AG04450 (cell line): ENCODE measurements at places on chromosomes 1 and 21. TPM values are rescaled to one million over a fixed set of nuclear protein-coding genes. Genes with fewer than 3 reads are reported as not detected.

GRCh38 chr1:15260418-15261154 is 13.6 kb downstream of the FHAD1 start:
- DNase-seq = no peak

- no peak for DNase-seq
Observed at GRCh38 chr1:246104927-246105326, 402.2 kb downstream of the SMYD3 start.

- peak; percentile 39 for DNase-seq
Observed at GRCh38 chr1:230744382-230744781, 2.8 kb upstream of the CAPN9 start.

DNA sequence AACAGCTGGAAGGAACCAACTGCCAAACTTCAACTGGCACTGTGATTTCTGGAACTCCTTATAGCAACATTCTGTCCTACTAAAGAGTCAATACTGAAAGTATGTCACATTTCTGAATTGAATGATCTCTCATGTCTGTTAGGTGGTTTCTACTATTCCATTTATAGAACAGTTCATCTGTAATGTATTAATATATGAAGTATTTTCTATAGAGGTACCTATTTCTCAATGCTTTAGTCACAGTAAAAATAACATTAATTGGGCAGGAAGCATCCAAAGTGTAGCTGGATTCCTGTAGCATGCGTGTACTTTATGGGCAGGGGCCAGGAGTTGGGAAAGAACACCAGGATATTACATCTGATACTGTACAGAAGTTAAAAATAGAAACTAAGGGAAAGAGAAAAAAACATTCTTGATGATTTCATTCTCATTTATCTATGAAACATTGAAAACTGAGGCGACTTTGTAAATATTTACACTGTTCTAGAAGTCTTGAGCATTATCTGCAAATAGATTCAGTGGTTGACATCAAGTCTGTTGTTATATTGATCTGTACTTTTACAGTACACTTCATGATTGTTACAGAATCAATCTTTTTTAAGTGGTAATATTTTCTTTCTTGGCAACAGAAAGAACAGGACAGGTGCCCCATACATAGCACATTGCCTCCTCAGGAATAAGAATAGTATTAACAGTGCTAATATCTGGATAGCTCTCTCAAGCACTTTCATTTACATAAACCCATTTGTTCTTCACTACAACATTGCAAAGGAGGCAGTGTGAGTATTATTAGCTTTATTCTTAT is 6.2 kb upstream of the ZNF281 start:
- peak; percentile 93 for DNase-seq

DNA sequence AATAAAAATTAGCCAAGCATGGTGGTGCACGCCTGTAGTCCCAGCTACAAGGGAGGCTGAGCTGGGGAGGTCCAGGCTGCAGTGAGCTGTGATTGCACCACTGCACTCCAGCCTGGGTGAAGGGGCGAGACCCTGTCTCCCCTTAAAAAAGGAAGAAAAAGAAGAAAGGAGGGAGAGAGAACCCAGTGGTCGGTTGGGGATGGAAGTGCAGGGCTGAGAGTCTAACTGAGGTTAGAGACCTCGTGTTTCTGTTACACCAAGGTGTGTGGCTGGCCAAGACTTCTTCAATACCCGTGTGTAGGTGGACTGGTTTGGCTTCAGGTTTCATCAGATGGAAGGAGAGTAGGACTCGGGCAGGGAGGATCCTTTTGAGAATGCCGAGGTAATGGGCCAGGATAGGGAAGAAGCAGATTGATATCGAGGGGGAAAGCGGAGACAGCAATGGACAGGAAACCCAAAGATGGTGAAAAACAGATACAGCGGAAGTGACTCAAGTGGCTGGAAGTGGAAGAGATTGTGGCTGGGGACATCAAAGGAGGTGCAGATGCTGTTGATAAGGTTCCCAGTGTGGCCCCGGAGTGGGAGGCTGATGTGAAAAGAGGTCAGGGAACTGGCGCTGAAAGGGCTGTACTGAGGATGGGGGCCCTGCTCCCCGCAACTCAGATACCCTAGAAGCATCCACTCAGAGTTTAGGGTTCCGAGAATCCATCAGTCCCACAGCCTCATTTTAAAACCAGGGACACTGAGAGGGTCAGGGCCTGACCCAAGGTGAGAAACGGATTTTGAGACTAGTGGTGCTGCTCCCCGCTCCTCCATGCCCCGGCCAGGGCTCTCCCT is 681 bp upstream of the UBXN10 start:
- DNase-seq = no peak

DNA sequence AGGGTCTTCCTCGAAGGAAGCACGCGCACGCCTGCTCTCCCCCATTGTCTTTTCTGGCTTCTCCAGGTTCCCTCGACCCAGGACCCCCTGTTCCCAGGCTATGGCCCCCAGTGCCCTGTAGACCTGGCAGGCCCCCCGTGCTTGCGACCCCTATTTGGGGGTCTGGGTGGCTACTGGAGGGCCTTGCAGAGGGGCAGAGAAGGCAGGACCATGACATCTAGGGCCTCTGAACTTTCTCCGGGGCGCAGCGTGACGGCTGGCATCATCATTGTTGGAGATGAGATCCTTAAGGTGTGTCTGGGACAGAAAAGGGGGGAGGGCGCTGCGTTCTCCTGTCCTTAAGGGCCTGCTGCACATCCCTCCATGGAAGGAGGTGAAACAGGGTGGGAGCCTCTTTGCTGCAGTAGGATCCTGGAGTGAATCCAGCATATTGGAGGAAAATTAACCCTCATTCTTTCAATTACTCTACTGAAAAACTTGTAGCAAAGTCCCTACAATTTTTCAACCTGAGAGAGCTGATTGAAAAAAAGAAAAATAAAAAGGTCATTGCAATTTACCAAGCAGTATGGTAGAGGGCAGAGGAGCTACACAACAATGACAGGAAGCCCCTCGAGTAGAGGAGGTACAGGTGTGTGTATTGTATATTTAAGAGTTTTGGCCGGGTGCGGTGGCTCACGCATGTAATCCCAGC is 777 bp downstream of the FLAD1 start:
- DNase-seq = no peak

GRCh38 chr21:45532826-45533360 is 9.3 kb downstream of the SLC19A1 start:
- no peak for DNase-seq

- DNase-seq = no peak
Observed at GRCh38 chr1:117237726-117238381, 27.1 kb upstream of the VTCN1 start.

NPR1 gene
- 0.02 TPM in 1 of 2 replicates, not detected in the other for polyA plus RNA-seq

VAV3 gene
- polyA plus RNA-seq = 0.02 TPM in 1 of 2 replicates, not detected in the other

DNA sequence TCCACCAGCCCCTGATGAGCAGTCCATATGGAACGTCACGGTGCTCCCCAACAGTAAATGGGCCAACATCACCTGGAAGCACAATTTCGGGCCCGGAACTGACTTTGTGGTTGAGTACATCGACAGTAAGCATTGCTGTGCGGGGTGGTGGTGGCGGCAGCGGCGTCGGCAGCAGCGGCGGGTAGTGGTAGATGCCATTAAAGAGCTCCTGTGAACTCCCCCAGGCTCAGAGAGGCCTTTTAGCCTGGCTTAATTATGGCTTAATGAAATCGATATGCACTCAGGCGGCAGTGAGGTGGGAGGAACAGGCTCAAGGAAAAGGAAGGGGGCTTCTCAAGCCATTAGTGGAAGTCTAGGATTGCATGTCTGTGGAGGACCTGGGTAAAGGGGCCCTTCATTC is 41.9 kb upstream of the CNTN2 start:
- no peak for DNase-seq

GRCh38 chr1:29783508-29784275 is 547.4 kb downstream of the PTPRU start:
- DNase-seq = no peak

SON gene
- 103 and 113 TPM in 2 replicates for polyA plus RNA-seq

GRCh38 chr1:71399594-71399993 is 318.8 kb upstream of the ZRANB2 start:
- no peak for DNase-seq

AMY2A gene
- polyA plus RNA-seq = not detected in 2 replicates

FCRL4 gene
- polyA plus RNA-seq = not detected in 2 replicates

S100A4 gene
- 20.0 and 20.7 TPM in 2 replicates for polyA plus RNA-seq

GRCh38 chr1:228108742-228109072 is 392 bp downstream of the MRPL55 start:
- DNase-seq = no peak

- DNase-seq = no peak
Observed at GRCh38 chr21:34724131-34724856, 55.5 kb downstream of the CLIC6 start.

DNA sequence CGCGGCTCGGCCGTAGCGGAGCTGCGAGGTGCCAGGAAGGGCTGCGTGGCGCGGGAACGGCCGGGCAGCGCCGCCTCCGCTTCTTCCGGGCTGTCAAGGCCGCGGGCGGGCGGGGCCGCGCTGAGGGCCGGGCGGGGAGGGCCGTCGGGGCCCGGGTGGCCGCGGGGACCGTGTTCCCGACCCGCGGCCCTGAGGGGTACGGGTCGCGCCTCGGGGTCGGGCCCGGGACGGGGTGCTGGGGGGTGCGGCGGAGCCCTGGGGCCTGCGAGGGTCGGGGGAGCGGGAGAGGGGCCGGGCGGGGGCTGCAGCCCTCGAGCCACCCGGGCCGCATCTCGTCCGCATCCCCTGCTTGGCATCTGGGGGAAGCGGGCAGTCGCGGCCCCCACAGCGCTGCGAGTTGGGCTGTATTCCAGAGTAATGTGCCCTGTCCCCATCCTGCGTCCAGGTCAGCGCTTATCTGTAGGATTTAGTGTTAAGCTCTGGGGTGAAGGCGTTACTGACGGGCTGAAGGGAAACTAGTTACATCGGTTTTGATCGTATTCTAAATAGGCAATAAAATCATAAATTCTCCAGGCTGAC is 379 bp downstream of the RER1 start:
- no peak for DNase-seq

- no peak for DNase-seq
Observed at GRCh38 chr1:47508702-47509431, 71.0 kb downstream of the FOXD2 start.

GRCh38 chr1:161549652-161550051 is at the start of gene FCGR3A:
TSS of gene FCGR3A (minus strand) at chr1:161549818. CDS start at chr1:161549736, 82 bp downstream.
- DNase-seq = no peak

GRCh38 chr21:20999659-21000058 is 1.4 kb downstream of the NCAM2 start:
- no peak for DNase-seq

HPDL gene
- 0.22 and 0.50 TPM in 2 replicates for polyA plus RNA-seq

TSSK3 gene
- polyA plus RNA-seq = 0.33 and 0.45 TPM in 2 replicates

S100B gene
- not detected in 2 replicates for polyA plus RNA-seq

- no peak for DNase-seq
Observed at GRCh38 chr1:94551449-94551848, 9.9 kb upstream of the F3 start.

DENND2C gene
- polyA plus RNA-seq = 0.43 and 0.64 TPM in 2 replicates

AIM2 gene
- polyA plus RNA-seq = not detected in 2 replicates

DNA sequence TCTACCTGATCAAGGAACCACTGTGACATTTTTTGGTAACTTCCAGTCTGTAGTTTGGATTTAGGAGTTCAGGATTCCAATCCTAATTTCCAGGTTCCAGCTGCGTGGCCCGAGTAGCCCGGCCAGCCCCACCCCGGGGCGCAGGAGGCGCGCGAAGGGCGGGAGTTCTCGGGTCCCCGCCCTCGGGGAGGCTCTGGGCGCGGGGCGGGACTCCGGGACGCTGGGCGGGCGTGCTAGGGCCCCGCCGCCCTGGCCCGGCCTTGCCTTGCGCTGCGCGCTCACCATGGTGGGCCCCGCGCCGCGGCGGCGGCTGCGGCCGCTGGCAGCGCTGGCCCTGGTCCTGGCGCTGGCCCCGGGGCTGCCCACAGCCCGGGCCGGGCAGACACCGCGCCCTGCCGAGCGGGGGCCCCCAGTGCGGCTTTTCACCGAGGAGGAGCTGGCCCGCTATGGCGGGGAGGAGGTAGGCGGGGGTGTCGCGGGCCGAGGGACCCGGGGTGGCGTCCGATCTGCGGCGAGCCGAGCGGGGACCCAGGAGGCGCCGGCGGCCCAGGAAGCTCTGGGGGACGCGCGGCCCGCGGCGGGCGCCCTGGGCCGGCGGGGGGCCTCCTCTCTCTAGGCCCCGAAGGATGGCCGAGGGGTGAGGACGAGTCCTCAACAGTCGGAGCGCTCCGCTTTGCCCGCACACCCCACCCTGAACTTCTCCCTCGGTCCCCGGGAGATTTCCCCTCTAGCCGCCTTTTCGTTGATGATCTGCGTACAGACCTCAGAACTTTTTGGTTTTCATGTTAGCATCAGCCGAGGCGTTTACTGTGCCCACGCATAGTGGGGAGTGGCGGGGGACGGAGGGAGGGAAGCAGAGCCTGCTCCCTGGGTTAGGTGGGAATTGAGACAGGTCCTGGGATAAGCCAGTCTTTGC is at the start of gene NENF:
NENF (plus strand) TSS at position 260 of the 916 bp plus-strand sequence; CDS start at position 284, 24 bp downstream.
- no peak for DNase-seq

- DNase-seq = no peak
Observed at GRCh38 chr1:47624531-47624930, 186.7 kb downstream of the FOXD2 start.

- no peak for DNase-seq
Observed at GRCh38 chr1:41532206-41532975, 47.9 kb upstream of the EDN2 start.

DNA sequence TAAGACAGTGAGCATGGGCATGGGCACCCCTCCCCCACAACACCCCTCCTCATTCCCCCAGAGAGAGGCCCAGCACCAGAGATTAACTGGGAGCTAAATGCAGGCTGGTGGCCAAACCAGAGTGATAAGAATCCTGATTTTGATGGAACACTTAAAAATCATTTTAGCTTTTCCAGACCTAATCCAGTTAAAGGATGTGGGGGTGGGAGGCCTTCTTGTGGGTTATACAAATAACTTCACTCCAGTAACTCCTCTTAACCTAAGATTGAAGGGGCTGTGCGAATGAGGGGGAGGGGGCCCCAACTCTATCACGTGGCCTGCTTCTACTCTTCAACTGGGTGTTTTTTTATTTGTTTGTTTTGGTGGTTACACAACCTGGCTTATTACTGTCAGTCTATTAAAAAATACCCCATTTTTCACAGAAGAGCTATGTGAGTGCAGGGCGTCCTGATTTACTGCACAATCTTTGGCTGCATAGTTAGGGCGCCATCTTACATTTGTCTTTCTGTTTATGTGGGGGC is 398.1 kb upstream of the LYPLAL1 start:
- no peak for DNase-seq

- DNase-seq = no peak
Observed at GRCh38 chr1:30904191-30904961, 4.2 kb downstream of the SDC3 start.

MANEAL gene
- polyA plus RNA-seq = 0.32 and 0.65 TPM in 2 replicates

DNA sequence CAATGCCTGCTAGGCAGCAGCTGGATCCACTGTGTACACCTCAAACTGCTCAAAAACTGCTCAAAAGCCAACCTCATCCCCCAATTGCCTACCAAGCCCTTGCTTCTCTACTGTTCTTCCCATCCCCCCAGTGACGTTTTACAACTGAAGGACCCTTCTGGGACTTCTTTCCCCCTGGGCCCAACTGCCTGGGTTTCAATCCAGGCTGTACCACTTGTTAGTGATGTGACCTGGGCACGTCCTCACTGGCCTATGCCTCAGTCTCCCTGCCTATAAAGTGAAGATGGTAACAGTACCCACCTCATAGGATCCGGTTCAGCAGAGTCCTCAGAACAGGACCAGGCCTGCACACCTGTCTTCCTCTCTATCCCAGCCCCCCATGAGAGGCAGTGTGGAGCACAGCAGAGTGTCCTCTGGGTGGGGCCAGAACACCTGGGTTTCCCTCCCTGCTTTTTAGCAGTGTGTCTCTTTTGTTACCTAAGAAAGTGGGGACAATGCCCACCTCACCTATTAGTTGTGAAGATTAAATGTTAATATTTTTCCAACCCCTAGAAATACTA is 1.9 kb upstream of the TEKT2 start:
- no peak for DNase-seq

- no peak for DNase-seq
Observed at GRCh38 chr1:9621032-9621431, 30.5 kb upstream of the PIK3CD start.

- DNase-seq = no peak
Observed at GRCh38 chr1:33292726-33293340, 28.1 kb downstream of the A3GALT2 start.

- DNase-seq = no peak
Observed at GRCh38 chr1:30706528-30706927, 16.9 kb downstream of the MATN1 start.
